NCI-H2081 treated with DMSO at 0.1 percent for 48 hours (cell line): ENCODE measurements at places on chromosomes 3 and 15.

DNA sequence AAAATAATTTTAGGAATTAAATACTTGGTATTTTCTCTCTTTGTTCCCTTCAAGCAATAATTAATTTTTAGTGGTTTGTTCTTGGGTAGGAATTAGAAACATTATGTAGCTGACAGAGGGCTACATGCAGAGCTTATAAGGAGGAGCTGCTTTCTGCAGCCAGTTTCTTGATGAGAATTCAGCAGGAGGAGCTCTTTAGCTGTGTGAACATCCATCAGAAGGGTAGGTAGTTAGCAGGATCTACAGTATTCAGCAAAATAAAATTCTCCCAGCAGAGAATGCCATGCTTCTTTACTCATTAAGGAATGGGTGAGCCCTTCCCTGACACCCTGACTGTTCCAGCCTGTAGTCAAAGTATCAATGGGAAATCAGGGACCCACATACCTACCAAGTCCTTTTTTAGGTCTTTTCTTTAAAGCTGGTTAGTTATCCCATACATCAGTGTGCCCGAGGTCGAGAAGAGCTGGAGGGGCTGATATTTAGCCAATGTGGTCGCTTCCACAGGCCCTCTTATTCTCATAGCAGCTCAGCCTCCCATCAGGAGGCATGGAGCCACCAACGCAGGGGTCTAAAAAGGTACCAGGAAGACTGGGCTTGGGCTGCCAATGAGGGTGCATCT is 54.0 kb downstream of the KCNAB1 start:
- no peak for DNase-seq

GRCh38 chr15:101707983-101708382 is 16.3 kb downstream of the TARS3 start:
- no peak for DNase-seq

GRCh38 chr3:161231861-161232260 is 10.8 kb downstream of the NMD3 start:
- no peak for DNase-seq

- DNase-seq, result no peak
Observed at GRCh38 chr15:84741121-84741520, 7.3 kb upstream of the ZNF592 start.

- DNase-seq, result no peak
Observed at GRCh38 chr3:47678446-47679338, 100.0 kb upstream of the CSPG5 start.

- no peak for DNase-seq
Observed at GRCh38 chr3:194758716-194759115, 73.0 kb downstream of the FAM43A start.

GRCh38 chr15:93803421-93804152 is 427.8 kb upstream of the MCTP2 start:
- DNase-seq, result no peak

DNA sequence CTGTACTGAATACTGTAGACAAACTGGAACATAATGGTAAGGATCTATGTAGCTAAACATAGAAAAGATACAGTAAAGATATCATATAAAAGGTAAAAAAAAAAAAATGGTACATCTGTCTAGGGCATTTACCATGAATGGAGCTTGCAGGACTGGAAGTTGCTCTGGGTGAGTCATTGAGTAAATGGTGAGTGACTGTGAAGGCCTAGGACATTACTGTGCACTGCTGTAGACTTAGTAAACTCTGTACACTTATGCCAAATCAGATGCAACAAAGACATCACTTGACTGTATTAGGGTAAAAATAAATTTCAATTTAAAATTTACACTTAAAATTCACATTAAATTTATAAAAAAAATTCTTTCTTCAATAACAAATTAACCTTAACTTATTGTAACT is 281.3 kb upstream of the LMCD1 start:
- no peak for DNase-seq

GRCh38 chr3:171994646-171995428 is 44.5 kb upstream of the FNDC3B start:
- no peak for DNase-seq

DNA sequence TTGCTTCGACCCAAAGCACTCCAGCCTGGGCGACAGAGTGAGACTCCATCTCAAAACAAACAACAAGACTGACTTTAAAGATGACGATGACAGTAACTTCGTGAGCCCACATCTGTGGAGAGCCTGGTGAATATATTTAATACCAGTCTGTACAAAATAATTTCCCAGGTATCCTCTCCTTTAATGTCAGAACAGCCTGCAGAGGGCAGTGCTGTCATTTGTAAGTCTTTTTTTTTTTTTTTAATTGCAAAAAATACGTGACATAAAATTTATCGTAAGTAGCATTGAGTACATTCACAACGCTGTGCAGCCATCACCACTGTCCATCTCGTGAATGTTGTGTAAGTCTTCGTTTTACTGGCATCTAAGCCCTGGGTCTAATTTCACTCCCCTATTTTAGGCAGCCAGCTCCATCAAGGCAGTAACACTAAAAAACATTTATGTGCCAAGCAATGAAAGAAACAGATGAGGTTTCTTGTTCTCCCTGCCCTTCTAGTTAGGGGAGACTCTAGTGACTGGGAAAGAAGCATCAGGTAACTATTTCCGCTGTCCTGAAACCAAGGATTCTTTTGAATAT is 1.4 kb downstream of the HTD2 start:
- DNase-seq, result no peak

DNA sequence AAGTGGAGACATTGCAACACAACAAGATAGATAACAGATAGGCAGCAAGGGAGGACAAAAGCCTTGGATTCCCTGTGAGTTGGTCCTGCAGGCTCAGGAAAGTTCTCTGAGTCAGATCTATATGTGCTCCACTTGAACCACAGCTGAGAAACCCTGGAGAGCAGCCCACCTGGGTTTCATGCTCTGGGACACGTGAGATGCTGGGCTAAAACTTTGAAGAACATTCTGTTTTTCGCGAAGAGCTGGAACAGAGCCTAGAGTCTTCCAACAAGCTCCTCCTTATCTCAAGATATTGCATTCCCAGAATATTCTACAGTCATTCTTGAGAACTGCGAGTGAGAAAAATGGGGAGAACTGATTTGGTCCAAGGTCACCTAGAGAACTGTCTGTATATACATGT is 583.0 kb upstream of the ROBO1 start:
- DNase-seq, result no peak

- DNase-seq, result no peak
Observed at GRCh38 chr3:49865198-49865784, 4.4 kb downstream of the CAMKV start.

DNA sequence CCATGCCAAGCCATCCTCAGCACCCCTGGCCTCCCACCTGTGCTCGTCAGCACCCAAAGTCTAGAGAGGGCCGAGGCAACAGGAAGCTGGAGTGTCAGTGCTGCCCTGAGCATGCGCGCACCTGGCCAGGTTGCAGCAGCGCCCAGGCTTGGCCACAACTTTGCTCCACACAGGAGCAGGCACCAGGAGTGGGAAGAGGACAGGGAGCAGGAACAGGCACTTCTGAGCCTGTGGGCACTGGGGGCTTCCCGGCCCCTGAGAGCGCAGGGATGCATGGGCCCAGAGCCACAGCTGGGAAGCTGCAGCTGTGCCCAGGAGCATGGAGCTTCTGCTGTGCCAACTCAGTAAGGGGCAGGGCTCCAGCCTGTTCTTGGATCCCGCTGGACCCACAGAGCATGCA is 471.5 kb upstream of the WNT5A start:
- DNase-seq, result no peak

GRCh38 chr15:72801590-72802325 is 18.2 kb upstream of the ADPGK start:
- DNase-seq, result no peak

- DNase-seq, result peak; percentile 12
Observed at GRCh38 chr3:115469649-115470048, 153.7 kb upstream of the GAP43 start.

DNA sequence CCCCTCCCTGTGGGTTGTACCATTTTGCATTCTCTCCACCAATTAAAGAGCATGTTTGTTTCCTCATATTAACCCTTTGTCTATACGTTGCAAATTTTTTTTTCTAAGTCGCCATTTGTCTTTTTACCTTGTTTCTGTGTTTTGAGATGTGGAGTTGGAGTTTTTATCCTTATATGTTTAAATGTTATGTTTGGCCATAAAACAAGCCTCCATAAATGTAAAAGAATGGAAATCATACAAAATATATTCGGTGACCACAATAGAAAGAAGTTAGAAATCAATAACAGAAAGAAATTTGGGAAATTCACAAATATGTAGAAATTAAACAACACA is 29.2 kb downstream of the LRRK1 start:
- DNase-seq, result no peak

- DNase-seq, result peak; percentile 50
Observed at GRCh38 chr15:99123713-99124451, 19.0 kb downstream of the SYNM start.

DNA sequence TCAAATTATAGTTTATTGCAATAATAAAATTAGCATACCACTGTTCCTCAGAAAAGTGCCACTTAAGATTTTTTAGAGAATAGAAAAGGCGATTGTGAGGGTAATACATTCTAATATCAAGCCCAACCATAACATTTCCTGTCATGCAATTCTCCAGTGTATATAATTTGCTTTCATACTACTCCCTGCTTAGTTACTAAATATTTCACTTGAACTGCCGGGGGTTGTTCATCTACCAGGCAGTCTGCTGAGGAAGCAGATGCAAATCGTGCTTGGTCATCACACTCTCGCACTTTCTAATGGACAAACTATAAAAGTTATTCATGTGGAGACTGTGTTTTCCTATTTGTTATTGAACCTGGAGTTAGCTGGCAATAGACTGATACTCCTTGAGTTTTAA is 645.6 kb upstream of the CBLB start:
- DNase-seq, result no peak

DNA sequence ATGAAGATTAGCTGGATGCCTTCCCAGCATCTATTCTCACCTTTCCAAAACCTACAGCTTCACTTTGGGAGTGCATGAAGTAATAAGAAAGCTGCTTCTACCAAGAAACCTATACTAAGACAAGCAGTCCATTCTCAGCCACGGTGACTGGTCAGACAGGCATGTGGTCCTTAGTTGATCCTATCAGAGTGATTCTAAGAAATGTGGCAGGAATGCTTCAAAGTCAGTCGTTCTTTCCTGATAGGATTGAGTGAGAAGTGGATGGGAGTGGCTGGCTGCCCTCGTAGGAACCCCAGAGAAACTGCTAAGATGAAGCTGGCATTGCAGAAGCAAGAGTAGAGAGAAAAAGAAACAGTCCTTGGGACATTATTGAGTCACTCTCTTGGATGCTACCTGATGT is 16.6 kb downstream of the FOXB1 start:
- DNase-seq, result no peak

DNA sequence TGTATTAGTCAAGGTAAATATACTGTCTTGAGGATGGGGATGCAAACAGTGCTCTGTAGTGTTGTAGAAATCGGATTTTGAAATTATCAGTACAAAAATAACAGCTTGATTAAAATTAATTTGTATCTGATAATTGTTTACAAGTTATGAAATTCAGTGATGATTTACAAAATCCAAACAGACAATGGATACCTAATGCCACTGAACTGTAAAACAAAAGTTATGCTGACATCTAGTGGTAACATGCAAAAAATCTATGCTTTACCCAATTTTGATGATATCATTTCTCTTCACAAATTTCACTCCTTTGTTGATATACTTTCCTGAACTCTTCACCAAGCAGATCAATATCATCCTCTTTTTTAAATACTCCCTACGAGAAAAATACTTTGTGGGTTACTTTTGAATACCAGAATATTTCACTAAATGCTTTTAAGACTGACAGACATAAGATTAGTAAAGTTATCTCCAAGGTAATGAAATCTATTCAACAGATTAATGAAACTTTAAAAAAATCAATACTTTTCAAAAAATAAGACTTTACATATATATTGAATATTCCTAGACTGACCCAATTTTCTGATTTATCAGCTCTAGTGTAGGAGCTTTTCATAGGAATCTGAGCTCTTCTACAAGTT is 36.0 kb downstream of the MNS1 start:
- no peak for DNase-seq

DNA sequence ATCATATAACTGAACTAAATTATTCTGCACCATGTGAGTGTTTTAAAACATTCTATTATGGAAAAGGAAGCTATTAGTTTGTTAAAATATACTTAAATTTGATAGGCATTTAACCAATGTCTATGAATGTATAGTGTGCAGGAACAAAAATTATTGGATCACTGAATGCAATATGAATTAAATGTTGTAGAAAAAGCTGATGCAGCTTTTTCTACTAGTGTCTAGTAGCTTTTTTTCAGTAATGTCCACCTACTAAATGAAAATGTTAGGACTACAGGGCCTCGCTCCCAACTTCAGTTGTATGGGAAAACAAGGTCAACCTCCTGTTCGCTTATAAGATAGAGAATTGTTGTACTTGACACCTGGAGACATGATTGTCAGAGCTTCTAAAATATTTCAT is 335.0 kb downstream of the MECOM start:
- no peak for DNase-seq

- no peak for DNase-seq
Observed at GRCh38 chr15:92629276-92629974, 26.1 kb downstream of the FAM174B start.

GRCh38 chr3:188232656-188233055 is 78.7 kb downstream of the LPP start:
- DNase-seq, result no peak

DNA sequence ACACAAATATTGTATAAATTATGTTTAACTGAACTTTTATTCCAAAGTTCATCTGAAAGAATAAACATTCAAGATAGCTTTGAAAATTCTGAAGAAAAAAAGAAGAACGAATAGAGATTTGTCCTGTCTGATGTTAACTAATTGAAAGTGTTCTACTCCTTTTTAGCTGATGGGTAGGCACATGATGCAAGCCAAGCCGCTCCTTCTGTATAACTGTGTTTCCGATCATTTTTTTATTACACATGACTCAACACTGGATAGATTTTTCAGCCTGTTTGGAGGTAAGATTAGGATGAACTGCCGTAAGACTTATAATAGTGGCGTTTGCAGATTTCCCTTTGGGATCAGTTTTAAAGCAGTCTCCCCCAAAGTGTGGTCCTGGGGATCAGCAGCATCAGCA is 19.0 kb downstream of the NSUN3 start:
- no peak for DNase-seq

GRCh38 chr15:52527911-52528563 is 643 bp downstream of the MYO5A start:
- DNase-seq, result no peak

DNA sequence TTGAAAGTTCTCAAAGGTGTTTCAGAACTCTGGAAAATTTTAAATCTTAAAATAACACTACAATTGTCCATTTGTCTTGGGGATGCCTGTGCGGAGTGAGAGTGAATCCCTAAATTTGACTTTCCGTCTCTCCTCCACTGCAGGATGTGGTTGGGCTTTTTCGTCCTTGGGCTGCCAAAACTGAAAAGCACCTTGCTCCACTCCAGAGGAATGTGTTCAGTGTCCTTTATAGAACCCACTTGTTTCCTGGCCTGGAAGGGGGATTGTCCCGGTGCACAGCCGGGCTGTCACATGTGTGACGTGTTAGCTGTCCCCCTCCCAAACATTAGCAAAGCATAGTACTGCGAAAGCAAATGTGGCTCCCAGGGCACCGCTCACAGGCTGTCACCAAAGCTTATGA is 69.6 kb upstream of the ATP10A start:
- no peak for DNase-seq

DNA sequence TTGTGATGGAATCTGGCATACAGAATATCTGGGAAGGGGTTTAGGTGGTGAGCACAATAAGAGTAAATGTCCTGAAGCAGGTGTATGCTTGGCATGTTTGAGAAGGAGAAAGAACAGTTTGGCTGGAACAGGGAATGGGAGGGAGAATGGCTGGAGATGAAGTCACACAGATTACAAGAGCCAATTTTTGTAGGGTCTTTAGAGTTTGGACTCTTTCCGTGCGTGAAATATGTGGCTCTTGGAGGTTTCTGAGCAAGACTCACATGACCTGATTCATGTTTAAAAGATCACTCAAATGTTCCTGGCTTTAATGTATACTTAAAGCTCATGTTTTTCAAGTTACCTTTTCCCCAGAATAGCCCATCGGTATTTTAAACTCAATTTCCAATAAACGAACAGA is 32.8 kb downstream of the SPRED1 start:
- no peak for DNase-seq
